Stimulated activated CD8-positive, alpha-beta memory T cell treated with anti-CD3 and anti-CD28 coated beads, Interleukin-15, amount 100 ng/mL, for 4 hours (primary cell): ENCODE measurements at places on chromosomes 5 and 9.

DNA sequence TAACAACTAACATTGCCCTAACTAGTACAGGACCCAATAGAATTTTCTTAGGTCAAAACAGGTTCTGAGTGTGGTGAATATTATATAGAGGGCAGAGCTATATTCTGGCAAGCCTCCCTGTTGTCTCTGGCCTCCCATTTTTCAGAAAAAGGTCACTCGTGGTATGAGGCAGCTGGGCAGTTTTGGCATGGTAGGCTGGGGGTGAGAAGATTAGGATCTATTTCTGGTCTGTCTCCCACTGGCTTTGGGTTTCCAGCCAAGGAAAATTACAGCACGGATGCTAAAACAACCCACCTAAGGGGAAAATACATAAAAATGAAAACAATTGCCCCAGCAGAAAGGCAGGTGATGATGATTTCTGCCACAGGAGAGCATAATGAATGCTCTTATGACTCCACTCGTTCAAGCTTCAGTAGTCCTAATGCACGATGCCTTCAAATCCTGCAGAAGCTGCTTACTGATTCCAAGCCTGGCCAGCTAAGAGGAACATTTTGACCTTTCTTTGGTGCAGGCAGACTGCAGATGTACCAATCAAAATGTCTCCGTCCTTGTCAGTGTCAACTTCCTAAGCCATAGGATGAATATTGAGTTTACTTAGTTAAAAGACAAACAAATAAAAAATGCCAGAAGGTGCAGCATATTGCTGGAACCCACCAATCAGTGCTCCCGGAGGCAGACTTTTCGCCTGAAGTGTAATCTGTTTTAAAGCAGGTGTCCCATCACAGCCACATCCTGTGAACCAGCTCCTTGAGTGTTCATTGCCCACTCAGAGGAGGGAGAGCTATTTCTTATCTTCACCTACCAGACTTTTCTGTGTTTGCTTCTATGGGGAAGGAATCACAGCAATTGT is 435.4 kb downstream of the ZSWIM6 start:
- DNase-seq: no peak

DNA sequence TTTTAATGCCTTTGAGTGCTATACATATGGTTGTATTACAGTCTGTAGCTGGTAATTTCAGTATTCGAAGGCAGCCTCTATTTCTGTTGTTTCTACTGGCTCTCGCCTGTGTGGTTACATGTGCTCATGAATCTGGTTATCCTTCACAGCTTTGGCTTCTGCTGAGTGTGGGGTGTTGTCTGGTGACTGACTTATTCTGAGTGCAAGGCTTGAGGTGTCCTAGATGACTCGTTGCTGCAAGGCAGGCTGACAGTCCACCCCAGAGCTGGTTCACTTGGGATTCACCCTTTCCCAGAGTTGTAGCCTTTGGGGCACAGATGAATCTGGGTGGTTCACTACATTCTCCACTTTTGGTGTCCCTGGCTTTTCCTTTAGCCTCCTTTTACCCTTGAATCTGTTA is 41.4 kb downstream of the PDE8B start:
- DNase-seq: no peak

DNA sequence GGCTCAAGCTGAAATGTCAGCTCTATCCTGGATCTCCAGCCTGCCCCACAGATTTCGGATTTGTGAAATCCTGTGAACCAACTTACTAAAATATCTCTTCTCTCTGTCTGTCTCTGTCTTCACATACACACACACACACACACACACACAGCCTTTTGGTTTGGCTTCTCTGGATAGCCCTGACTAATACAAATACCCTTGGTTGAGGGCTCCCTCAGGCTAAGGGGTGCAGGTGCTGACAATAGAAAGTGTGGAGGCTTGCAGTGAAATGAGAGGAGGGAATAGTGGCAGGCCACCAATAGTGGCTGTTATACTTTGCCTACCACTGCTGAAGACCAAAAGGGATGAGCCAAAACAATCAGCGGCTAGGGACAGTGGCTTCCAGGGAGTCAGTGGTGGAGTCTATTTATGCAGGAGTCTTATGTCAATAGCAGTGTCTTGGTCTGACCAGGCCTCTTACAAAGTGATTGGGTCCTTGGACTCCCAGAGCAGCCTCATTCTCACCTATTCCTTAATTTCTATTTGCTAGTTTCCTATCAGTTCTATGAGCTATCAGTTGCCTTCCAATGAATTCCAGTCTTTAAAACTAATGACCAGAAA is 93.2 kb upstream of the GAS1 start:
- no peak for DNase-seq

GRCh38 chr5:172187118-172188032 is 649 bp downstream of the STK10 start:
- DNase-seq: peak; percentile 61

DNA sequence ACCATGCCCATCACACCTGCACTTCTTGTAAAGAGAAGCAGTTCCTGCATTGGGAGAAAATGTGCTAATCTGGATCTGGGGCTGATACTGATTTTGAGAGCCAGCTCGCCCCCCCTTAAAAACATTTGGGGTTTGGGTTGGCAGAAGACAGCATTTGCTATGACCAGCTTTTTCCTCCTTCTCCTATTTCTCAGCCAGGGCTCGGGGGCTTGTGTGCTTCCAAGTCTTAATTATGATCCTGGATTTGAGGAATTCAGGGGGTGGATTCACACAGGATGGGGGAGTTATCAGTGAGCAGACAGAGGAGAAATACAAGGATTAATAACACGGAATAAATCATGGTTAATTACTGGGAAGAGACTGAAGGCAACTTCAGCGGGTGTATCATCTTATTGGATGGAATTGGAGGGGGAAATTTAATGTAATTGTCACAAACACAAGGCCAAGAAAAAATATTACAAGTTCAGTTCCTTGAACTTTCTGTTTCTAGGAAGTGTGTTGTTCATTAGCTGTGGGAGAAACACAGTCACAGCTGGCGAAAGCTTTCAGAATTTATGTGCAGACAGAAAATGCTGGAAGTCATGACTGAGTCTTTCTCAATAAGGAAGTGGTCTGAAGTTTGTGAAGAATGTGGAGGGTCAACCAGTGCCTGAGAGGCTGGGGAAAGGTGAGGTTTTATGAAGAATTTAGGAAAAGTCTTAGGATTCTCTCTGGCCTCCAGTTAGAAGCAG is 15.3 kb downstream of the C9orf152 start:
- DNase-seq: no peak

- no peak for DNase-seq
These were observed 72.1 kb downstream of the PDE6A start for GRCh38 chr5:149872351-149873040.

DNA sequence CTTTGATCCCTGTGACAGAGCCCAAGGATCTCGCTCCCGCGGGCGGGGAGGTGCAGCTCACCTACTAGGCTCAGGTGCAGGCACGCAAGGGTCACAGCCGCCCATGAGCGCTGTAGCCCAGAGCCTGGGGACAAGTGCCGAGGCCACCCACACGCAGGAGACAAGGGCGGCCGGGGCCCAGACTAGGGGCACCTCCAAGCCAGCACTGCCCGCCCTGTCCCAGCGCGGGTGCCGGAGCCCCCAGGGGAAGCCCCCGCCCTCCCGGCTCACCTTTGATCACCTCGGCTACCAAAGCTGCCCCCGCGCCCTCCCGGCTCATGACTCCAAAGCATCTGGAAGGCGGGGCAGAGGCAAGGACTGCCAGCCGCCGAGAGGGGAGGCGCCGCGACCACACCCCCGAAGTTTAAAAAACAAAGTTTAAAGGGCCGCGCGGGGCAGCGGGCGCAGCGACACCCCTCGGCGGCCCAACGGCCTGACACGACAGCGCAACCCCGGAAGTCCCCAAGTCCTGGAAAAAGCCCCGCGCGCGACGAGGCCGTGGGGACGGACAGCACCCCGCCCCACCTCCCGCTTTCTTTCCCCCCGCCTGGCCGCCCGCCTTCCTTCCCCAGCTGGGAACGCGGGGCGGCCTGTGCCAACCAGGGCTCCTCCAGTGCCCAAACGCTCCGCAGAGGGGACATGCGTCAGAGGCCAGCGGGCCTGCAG is 53.0 kb downstream of the CDC14B start:
- DNase-seq: peak; percentile 55

DNA sequence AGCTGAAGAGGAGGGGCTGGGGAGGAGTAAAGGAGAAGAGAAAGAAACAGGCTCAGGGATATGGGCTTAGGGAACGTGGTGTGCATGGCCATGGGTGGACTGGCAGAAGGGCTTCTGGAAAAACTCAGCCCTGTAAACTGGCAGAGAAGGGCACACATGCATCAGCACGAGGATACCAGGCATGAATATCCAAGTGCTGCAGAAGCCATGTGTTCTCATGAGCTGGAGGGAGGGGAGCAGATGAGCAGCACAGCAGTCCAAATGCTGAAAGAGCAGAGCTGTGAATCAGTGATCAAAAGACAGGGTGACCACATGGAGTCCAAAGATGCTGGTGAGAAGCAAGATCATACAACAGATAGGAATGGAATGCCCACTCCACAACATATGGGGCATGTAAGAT is 72.3 kb downstream of the SEMA5A start:
- DNase-seq: no peak

- DNase-seq: no peak
These were observed 57.5 kb downstream of the HMGCS1 start for GRCh38 chr5:43255704-43256103.

DNA sequence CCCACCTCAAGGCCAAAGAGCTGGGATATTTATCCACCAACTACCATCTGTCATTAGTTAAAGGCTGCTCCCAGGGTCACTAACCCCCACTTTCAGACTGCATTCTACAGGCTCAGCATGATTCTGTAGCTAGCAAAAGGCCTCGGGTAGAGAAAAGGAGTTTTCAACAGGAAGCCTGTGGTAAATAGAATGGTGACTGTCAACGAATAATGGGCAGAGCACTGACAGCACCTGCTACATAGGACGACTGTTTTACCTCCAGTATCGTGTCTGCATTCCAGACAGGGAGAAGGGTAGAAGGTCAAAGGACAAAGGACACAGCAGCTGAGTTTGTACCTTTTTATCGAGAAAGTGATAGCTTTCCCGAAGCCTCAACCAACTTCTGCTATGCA is 20.3 kb downstream of the MFAP3 start:
- no peak for DNase-seq

DNA sequence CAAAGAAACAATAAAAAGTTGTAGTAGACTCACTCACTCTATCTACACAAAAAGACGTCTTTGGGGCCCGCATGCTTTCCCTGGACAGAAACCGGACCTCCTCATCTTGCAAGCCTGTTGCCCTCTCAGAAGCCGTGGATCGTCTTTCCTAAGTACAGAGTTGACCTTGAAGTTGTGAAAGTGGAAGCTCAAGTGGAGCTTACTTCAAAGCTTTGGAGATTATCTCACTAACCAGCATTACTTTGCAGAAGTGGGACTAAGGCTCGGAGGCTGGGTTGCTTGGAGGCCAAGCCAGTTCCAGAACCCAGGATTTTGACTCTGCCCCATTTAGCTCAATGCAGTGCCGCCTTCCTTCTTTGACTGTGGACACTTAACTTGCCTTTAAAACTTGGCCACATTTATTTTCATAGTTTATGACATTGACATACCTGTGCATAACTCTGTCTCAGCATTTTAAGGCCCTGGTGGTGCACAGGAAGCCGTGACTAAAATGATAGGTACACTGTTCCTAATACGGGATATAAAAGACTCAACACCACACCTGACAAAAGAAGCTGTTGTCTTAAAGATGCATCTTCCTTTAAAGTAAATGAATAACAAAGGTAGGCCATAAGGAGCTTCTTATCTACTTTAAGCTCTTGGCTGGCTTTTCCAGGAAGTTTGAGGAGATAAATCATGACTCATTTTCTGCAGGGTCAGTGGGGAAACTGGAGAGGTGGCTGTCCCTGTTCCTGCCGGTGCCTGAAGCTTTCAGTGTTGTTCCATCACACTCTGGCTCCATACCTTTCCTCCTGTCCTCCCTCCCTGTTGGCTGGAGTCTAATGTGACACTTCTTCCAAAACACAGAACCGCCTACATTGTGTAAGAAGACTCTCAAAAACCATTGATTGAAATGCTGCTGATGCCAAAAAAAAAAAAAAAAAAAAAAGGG is 10.7 kb downstream of the SLC25A25 start:
- no peak for DNase-seq

- DNase-seq: no peak
These were observed 27.5 kb upstream of the LRRC14B start for GRCh38 chr5:163841-164240.

GRCh38 chr9:135222881-135223760 is 135.7 kb downstream of the OLFM1 start:
- DNase-seq: no peak

DNA sequence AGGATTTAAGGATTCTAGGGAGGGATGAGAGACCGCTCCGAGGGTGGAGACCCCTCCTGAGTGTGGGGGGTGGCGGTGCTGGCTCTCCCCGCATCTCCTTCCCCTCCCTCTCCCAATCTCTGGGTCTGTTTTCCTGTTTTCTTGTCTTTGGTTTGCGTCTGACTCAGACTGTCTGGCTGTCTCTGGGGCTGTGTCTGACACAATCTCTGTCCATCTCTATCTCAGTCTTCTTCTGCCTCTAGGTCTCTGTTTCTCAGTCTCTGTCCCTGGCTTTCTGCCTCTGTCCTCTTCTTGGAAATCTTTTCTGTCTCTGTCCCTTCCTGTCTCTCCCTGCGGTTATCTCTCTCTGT is 196 bp upstream of the GRM6 start:
- no peak for DNase-seq

DNA sequence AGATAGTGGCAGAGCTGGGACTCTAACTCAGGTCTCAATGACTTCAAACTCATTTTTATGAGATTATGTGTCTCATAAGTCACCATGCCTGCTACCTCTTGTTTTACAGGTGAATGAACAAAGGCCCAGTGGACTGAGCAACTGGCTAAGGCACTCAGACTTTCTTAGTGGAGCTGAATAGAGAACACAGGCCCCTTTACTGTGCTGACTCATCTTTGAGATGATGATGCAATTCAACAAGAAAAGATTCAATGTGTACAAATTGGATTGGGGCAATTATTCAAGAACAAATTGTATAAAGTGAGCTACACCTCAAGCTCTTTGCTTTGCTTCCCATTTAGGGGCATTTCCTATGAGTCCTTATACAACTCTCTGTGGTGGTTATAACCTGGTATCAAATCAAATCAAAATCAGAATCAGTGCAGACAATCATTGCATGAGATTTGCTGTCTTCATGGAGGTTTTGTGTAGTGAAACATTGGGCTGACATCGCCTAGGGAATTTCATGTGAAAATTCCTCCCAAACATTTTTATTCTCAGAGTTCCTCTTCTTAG is 84.3 kb upstream of the PPP2R2B start:
- DNase-seq: no peak

- no peak for DNase-seq
These were observed 102.9 kb downstream of the RAPGEF6 start for GRCh38 chr5:131532031-131532640.

DNA sequence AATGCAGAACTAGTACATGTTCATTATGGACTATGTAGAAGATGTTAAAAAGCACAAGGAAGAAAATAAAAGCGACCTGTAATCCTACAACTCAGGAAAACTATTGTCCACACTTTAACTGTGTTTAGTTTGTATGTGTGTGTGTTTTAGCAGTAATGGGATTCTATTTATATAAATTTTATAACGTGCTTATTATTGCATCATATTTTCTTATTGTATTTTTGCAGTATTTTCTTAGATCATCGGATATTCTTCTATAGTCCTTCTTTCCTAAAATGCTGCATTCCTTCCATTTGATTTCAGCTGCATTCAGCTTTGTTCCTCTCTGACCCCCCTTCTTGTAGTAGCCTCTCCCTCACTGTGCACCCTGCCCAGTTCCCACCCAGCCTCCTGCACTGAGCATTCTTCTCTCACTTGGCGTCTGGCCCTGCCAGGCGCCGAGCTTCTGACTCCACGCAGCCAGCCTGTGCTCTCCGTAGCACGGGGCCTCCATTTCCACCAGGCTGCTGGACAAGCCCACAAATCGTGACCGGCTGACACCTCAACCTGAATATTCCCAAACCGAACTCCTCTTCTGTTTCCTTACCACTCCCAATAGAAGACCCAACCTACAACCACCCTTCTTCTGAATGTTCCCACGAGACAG is 39.9 kb downstream of the MVB12B start:
- DNase-seq: no peak
